ENCODE measurements at places on chromosomes 5 and 9.

- no peak for DNase-seq
Observed at GRCh38 chr5:143820451-143820850, 8.5 kb downstream of the HMHB1 start.

DNA sequence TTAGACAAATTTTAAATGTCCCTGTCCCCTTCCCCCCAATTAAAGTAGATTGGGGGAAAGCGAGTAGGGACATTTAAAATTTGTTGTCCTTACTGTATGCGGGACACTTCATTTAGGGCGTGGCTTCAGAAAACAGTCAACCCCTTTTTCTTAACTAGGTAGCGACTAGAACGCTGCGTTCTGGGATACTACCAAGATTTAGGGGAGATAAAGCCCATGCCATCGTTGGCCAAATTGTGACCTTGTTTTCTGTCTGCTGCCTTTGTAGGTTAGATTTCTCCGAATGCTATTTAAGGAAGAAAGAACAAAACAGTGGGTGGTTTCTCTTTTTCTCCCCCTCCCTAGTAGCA is 1.2 kb downstream of the CKS2 start:
- DNase-seq = no peak

- DNase-seq = no peak
Observed at GRCh38 chr5:89573345-89573744, 690.4 kb upstream of the MEF2C start.

DNA sequence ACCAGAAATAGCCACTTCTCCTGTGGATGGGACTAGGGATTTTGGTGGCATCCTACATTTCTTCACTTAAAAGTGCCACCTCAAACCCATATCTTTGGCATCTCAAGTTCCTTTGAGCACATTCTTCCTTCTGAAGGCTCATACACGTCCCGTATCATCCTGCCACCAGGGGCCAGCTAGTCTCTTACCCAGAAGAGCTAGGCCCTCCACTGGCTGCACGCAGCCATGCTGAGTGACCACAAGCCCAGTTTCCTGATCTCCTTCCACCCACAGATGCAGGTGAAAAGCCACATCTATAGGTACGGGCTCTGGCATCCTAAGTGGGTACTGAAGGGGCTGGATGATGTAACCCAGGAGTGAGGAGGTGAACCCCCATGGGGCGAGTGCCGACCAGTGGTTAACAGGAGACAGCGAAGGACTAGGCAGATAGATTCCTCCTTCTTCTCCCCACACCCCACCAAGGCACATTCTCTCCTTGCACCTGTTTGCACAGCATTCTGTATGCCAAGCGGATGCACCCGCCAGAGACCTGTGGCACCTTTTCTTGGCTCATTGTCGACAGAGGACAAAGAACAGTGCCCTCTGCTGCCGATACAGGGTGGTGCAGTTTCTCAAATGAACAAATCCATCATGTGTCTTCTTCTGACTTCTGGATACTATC is 14.4 kb upstream of the SCGB3A1 start:
- peak; percentile 56 for DNase-seq

- DNase-seq = no peak
Observed at GRCh38 chr9:117120061-117120460, 294.8 kb downstream of the ASTN2 start.

DNA sequence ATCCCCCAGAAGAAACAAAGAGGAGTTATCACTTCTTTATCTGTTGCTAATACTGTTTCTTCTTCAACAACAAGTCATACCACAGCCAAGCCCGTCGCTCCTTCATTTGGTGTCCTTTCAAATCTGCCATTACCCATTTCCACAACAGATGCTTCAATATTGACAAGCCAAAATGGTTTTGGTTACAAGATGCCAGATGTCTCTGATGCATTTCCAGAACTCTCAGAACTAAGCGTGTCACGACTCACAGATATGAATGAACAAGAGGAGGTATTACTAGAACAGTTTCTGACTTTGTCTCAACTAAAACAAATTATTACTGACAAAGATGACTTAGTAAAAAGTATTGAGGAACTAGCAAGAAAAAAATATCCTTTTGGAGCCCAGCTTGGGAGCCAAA is 16.0 kb upstream of the HAND1 start:
- DNase-seq = no peak

DNA sequence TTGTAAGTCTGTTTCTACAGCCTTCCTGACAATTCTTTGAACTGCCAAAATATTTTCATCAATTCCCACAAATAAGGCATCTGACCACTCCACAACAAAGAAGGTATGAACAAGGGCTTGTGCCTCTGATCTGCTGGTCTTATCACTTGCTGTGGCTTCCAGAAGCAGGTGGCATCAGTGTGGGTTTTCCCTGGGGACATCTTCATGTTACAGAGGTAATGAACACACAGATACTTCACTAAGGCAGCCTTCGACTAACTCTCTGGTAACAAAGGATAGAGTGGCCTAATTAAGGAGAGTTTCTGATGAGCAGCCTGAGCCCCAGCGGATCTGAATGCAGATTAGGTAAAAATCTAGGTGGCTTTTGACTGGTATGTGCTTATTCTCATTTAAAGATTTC is 15.2 kb upstream of the ERAP2 start:
- DNase-seq = no peak

GRCh38 chr5:147101659-147102369 is 133.0 kb upstream of the STK32A start:
- no peak for DNase-seq

- DNase-seq = no peak
Observed at GRCh38 chr5:34682926-34683623, 26.9 kb downstream of the RAI14 start.

DNA sequence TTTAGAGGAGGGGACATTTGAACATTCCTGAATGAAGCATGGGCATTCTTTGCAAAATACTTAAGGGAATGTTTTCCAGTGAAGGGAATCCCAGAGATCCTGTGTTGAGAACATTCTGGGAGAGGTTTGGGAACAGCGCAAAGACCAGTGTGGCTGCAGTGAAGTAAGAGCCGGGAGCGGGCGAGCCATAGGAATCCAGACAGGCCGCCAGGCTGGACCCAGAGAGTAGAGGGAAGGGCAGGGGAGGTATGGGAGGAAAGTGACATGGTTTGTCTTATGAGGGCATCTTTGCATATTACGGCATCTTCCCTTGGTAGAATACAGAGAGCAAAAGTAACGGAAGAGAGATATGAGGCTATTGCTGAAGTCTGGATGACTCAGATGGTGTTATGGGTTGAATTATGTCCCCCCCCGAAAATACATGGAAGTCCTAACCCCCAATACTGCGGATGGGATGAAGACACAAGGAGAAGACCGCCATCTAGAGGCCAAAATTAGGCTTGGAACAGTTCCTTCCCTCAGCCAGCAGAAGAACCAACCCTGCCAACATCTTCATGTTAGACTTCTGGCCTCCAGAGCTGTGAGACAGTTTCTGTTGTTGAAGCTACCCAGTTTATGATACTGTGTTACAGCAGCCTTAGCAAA is 268.2 kb downstream of the MAST4 start:
- no peak for DNase-seq

GRCh38 chr5:2222246-2222992 is 339.7 kb upstream of the IRX4 start:
- DNase-seq = no peak

GRCh38 chr5:83474991-83475390 is 3.4 kb downstream of the VCAN start:
- no peak for DNase-seq

DNA sequence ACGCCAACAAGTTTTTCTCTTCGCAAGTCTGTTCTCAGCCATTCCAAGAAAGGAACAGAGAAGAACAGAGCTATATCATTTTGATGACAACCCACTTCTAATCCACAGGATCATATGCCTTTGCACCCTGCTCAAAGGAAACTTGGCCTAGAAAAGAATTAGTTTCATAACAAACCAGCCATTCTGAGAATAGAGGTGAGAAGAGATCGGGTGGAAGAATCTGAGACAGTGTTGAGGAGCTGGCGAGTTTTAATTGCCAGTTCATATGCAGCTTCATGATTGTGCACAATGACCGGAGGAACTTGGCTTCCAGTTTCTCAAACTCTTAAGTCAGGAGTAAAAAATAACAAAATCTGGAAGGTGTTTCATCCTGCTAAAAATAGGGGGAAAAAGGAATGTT is 380.0 kb downstream of the NR2F1-AS1 start:
- DNase-seq = no peak

DNA sequence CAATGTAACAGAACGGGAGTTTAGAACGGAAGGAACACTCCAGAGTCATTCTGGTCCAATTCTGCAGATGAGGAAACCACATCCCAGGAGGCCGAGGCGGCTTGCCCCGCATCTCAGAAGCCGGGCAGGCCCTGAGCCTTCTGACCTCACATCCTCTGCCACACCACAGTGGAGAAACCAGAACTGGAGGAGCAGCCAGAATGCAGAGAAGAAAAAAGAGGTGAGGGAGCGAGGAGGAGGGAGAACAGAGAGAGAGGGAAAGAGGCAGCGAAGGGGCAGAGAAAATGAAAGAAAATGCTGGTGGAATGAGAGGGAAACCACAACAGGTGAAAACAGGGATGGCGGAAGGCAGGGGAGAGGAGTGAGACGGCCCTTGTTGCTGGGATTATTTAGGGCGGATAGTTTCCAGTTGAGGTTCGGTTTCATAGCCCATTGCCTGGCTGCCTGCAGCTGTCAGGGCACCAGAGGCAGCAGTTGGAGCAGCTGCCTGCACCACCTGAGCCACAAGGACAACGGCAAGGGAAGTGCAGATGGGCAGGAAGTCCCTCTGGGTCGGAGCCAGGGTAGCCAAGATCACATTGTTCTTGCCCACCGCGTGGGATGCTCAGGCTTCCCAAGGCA is at the start of gene HMHB1:
TSS of gene HMHB1 (plus strand) at position 77 of the 621 bp plus-strand sequence.
- no peak for DNase-seq

- no peak for DNase-seq
Observed at GRCh38 chr9:27460226-27461023, 63.7 kb upstream of the IFNK start.

DNA sequence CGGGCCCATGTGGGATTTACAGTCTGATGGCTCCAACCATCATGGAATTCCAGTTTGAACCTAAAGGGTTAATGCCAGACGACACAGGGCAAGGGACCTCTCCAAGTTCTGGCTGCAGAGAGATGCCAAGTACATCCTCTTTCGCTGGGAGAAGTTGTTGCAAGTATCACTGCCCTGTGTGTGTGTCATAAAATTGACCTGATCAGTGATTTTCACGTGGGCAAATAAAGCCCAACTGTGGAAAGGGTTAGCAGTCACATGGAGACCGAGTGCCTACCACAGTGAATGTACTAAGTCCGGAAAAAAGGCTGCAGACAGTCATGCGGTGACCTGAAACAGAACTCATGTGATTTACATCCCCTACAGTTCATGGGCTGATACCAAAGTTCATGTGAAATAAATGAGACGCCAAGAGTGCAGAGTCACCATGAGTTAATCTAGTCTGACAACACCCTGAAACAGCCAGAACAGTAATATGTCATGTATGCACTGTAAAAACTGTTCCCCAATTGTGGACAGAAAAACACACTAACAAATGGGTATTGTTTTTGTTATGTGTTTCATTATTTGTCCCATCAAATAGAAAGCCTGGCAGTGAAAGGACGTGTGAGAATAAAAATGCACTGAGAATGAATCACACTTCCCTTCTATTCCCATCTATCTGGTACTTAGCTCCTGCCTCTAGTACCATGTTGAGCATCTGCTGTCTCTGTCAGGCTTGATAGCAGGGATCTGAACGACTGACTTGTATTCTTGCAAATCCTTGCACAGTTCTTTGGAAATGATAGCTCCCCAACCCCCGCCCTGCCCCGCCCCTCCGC is 115.7 kb downstream of the SUSD1 start:
- DNase-seq = no peak

All from nephron progenitor cell (in vitro differentiated cells).